Head of caudate nucleus (tissue), 42 donors: ENCODE measurements at places on chromosomes 7 and 10.

DNA sequence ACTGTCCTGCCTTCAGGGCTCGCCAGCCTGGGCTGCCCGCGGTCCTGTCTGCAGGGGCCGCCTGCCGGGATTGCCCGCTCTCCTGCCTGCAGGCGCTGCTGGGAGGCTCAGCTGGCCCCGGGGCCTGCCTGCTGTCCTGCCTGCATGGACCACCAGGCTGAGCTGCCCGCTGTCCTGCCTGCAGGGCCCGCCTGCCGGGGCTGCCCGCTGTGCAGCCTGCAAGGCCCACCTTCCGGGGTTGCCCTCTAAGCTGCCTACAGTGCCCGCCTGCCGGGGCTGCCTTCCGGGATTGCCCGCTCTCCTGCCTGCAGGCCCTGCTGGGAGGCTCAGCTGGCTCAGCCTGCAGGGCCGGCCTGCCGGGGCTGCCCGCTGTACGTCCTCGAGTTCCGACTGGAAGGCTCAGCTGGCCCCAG lies 164.4 kb downstream of the GLRX3 start:
- DNase-seq, result no peak

DNA sequence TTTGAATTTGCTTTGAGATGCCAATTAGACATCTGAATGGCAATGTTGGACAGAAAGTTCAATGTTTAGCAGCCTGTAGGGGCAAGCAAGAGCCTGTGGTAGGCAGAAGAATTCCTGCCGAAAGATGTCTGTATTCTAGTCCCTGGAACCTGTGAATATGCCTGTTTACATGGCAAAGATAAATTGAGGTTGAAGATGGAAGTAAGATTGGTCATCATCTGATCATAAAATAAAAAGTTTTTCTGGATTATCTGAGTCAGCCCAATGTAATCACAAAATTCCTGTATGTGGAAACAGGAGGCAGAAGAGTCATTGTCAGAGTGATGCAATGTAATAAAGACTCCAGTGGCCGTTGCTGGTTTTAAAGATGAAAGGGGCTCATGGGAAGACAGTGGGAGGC lies 430.5 kb downstream of the MDFIC start:
- no peak for DNase-seq

- no peak for DNase-seq
These were observed 119.4 kb upstream of the NPS start for GRCh38 chr10:127429601-127430312.

GRCh38 chr7:31735991-31736982 lies 49.3 kb downstream of the PPP1R17 start:
- peak; percentile 91 for DNase-seq

- DNase-seq, result no peak
These were observed 43.8 kb upstream of the ICA1 start for GRCh38 chr7:8305625-8306388.

GRCh38 chr7:34756025-34756437 lies 98.0 kb downstream of the NPSR1 start:
- DNase-seq, result no peak

DNA sequence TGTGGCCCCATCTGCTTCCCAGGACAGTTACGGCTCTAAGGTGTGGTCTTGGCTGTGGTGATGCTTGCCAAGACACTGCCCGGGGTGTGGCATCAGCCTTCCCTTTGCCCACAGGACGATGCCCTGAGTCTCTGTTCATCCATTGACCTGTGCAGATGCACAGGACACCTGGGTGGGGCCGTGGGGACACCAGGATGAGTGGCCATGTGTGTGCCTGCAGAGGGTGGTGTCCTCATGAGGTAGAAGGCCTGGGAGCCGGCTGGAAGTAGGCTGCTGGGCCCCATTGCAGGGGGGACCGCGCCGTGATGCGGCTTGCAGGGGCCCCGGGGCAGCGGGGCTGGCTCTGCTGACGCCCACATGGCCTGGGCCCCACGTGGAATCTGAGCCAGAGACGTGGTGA lies 22.4 kb upstream of the PWWP2B start:
- DNase-seq, result no peak

DNA sequence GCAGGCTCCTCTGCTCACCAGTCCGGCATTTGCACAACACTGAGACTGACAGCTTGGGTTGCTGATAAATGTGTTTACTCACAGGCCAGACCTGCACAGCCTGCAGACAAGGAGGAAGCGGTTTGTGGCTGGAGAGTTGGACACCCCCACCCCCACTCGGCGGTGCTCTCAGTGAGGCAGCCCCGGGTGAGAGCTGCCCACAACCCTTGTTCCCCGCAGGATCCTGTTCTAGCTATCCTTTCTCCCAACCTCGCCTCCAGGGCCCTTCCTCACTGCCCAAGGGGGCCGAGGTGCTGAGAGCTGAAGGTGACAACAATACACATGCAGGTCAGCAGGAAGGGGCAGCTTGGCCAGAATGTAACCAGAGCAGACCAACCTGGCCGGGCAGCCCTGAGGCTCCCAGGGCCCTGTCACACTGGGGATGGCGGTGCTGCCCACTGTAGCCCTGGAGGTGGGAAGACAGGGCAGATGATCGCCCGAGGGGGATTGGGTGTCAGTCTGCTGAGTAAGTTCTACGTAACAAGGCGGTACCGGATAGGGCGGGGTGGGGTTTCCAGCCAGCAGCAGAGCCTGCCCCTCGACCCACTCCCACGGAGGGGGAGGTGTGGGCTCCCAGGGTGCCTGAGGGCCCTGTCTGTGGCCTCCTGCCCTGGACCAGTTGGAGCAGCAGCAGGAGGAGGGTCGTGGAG lies 2.1 kb upstream of the ADAM8 start:
- peak; percentile 63 for DNase-seq

GRCh38 chr10:124392626-124393342 lies 25.9 kb downstream of the OAT start:
- no peak for DNase-seq

- no peak for DNase-seq
These were observed 114.2 kb upstream of the FAM3C start for GRCh38 chr7:121510302-121510701.

- DNase-seq, result peak; percentile 46
These were observed 143.0 kb upstream of the HDAC9 start for GRCh38 chr7:18352339-18353255.

GRCh38 chr10:5464546-5464945 lies 34.8 kb downstream of the CALML5 start:
- DNase-seq, result no peak

GRCh38 chr7:44557485-44557884 lies 16.2 kb downstream of the DDX56 start:
- no peak for DNase-seq

GRCh38 chr10:96765406-96766240 lies 45.3 kb upstream of the PIK3AP1 start:
- peak; percentile 32 for DNase-seq

- peak; percentile 65 for DNase-seq
These were observed 160.8 kb downstream of the SPAG6 start for GRCh38 chr10:22505911-22506685.

DNA sequence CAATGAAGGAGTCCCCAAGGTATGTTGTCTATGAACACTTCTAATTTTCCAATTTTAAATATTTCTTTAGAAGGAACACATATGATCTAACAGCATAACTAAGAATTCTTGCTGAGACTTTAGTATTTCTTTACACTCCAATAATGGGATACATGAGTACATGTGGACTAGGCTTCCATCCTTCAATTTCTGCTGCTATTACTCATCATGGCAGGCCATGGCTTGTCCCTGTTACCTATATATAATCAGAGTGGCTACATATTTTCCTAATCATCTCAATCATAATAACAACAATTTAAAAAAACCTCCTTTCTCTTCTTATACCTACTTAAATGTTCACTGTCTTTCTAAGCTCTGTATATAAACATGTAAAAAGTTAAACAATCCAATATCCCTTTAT lies 60.3 kb upstream of the TAC1 start:
- no peak for DNase-seq

DNA sequence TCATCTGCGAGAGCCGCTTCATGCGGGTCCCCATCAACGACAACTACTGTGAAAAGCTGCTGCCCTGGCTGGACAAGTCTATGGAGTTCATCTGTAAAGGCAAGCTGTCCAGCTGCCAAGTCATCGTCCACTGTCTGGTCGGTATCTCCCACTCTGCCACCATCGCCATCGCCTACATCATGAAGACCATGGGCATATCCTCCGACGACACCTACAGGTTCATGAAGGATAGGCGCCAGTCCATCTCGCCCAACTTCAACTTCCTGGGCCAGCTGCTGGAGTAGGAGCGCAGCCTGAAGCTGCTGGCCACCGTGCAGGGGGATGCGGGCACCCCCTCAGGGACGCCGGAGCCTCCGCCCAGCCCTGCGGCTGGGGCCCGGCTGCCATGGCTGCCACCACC lies 11.7 kb upstream of the SEC24C start:
- DNase-seq, result no peak

GRCh38 chr7:141053626-141054025 lies 20.2 kb upstream of the TMEM178B start:
- DNase-seq, result peak; percentile 19

DNA sequence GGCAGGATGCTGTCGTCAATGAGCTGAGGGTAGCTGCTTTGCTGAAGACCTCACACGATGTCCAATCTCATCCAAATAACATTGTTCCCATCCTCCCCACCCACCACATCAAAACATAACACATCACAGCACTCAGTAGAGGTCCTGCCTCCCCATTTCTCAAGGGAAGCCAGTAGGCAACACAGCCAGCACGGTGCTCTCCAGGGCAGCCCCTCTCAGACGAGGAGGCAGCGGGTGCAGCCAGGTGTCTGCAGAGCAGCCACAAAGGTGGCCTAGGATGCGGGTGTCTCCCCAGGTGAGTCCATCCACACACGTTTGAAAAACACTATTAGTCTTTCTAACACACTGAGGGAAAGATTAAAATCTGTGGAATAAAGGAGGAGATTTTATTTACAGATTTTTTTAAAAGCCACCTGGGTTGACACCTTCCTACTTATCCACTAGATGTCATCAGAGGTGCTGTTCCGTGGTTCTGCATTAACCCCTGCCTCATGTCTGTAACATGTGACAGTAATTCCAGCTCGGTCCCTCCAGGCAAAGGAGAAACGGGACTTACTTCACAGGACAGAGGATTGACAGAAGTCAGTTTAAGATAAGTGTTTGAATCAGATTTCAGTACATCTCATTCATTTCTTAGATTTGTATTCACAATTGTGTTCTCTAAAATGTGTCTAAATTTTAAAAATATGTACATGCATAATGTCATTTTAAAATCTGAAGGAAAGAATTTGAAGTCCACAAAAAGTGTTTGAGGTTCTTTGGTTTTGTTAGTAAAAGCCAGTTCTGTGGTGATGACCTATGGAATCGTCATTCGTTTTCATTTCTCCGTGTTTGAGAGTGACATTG lies 68.0 kb downstream of the LANCL2 start:
- no peak for DNase-seq

- no peak for DNase-seq
These were observed 590.4 kb upstream of the PFKP start for GRCh38 chr10:2476812-2477553.

GRCh38 chr10:49761789-49762565 lies at the start of gene OGDHL:
Gene OGDHL, minus strand, starts transcription at chr10:49762323. Its CDS starts 3,731 bp downstream, at chr10:49758592.
- DNase-seq, result peak; percentile 87

- DNase-seq, result no peak
These were observed 22.5 kb downstream of the FKBP6 start for GRCh38 chr7:73350306-73351068.

GRCh38 chr7:70134029-70134770 lies 535.9 kb downstream of the AUTS2 start:
- DNase-seq, result no peak

DNA sequence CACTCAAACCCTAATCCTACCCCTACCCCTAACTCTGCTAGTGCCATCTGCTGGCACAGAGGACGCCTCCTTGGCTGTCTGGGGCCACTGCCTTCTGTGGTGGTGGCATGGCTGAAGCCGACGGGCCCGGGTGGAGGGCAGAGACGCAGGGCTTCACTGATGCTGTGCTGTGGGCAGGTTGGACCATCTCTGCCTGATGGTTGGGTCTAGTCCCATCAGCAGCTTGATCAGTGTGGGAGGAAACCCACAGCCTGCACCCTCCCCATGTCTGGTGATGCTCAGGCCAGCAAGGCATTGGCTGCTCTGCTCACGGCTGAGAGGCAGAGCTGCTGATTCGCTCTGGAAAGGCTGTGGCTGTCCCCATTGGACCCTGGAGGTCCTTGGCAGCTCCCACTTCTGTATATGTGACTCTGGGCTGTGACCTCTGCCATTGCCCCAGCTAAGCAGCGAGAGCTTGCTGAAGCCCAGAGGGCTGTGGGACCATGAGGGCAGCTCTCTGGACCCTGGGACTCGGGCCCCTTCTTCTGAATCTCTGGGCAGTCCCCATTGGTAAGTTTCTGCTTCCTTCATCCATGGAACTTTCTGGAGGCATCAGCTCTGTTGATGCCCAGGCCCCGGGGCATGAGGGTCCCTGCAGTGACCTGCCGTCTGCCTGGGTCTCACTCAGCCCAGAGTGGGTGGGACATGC lies at the start of gene SCART1:
Gene SCART1 (plus strand): TSS at position 430 of the 688 bp plus-strand sequence. CDS start 53 bp downstream, at position 483.
- no peak for DNase-seq

GRCh38 chr7:89183712-89184111 lies 388.2 kb upstream of the TEX47 start:
- no peak for DNase-seq

DNA sequence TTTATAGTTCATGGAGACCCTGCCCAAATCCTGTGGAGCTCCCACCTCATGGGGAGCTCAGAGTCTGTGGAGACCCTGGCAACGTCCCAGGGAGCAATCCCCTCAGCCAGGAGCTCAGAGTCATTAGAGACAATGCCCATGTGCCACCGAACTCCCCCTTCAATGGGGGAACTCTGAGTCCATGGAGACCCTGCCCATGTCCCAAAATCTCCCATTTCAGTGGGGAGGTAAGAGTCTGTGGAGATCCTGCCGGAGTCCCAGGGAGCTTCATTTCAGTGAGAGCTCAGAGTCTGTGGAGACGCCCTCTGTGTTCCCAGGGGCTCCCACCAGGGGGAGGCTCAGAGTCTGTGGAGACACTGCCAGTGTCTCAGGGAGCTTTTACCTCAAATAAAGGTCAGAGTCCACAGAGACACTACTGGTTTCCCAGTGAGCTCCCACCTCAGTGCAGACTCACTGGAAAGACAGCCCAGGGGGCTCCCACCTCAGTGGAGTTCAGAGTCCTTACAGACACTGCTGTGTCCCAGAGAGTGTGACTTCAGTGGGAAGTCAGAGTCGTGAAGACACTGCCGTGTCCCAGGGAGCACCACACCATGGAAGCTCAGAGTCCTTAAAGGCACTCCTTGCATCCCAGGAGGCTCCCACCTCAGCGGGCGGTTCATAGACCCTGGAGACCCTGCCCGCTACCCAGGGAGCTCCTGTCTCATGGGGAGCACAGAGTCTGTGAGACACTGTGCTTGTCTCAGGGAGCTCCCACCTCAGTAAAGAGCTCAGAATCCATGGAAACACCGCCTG lies 5.0 kb downstream of the MYO1G start:
- peak; percentile 83 for DNase-seq

GRCh38 chr10:72419241-72419640 lies 64.5 kb upstream of the DNAJB12 start:
- no peak for DNase-seq

DNA sequence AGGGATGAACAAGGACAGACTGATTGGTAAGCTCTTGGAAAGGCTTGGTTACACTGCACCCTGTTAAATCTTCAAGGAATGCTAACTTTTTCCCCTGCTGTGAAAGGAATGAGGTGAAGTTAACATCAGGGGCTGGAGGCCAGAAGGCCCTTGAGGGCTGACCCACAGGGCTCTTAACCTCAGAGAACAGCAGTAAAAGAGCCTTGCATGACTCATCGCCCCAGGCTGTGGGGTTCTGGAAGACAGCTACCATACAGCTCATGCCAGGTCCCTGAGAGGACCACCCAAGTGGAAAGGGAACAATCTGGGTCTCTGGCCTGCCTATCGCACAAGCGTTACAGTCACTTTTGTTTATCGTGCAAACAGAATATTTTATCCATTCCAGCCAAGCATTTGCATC lies 54.4 kb downstream of the CYP2C9 start:
- DNase-seq, result no peak
